ENCODE measurements at places on chromosomes 2 and 18. TPM values are rescaled to one million over a fixed set of nuclear protein-coding genes. Genes with fewer than 3 reads are reported as not detected.

DNA sequence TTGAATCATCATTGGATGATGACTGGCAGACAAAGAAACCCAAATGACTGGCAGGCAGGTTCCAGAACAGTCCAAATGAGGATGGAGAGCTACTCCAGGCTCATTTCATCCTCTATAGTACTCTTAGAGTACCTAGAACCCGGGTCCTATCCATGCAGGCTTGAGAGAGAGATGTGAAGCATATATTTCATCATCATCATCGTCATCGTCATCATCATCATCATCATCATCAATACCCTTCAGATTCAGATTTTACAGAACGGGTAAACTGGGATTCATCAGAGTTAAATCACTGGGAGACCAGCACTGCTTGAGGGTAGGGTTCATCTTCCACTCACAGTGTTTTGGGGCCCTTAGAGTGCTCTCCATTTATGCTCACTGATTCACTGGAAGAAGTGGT lies 52.3 kb downstream of the PAX8 start:
- H3K4me3 ChIP-seq = no peak overlapping the region
- peaks cover 2% of the 10 kb centered on the region for H3K36me3 ChIP-seq
- peaks cover 4% of the 10 kb centered on the region for H3K27me3 ChIP-seq
- no peak overlapping the region for H3K27ac ChIP-seq
- no peak for DNase-seq

DNA sequence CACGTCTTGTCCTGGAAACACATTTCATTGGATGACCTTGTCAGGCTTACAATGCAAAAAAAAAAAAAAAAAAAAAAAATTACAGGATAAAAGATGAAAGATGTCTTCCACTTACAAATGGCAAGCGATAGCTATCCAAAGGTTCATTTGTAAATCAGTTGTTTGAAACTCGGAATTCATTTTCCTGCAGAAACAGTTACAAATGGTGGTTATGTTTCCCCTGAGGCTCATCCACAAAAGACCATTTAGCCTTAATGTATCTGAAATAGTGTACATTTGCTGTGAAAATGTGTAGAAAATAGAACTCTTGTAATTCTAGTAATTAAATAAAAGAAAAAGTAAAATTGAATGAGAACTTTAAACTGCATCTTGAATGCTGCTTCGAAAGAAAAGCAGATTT lies 25.9 kb downstream of the DPP10 start:
- no peak for DNase-seq
- no peak overlapping the region for H3K27ac ChIP-seq
- H3K4me3 ChIP-seq = no peak overlapping the region
- no peaks in the 10 kb centered on the region for H3K27me3 ChIP-seq
- H3K36me3 ChIP-seq = no peaks in the 10 kb centered on the region

DNA sequence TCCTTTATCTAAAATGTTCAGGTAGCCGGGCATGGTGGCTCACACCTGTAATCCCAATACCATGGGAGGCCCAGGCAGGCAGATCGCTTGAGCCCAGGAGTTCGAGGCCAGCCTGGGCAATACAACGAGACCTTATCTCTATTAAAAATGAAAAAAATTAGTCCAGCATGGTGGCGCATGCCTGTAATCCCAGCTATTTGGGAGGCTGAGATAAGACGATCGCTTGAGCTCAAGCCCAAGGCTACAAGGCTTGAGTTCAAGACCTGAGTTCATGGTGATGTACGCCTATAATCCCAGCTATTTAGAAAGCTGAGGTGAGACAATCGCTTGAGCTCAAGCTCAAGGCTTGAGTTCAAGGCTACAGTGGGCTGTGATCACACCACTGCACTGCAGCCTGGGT lies 45.6 kb upstream of the GPR75 start:
- no peaks in the 10 kb centered on the region for H3K4me1 ChIP-seq
- no peak for DNase-seq
- no peak overlapping the region for H3K27ac ChIP-seq
- peaks cover 32% of the 10 kb centered on the region for H3K36me3 ChIP-seq

DNA sequence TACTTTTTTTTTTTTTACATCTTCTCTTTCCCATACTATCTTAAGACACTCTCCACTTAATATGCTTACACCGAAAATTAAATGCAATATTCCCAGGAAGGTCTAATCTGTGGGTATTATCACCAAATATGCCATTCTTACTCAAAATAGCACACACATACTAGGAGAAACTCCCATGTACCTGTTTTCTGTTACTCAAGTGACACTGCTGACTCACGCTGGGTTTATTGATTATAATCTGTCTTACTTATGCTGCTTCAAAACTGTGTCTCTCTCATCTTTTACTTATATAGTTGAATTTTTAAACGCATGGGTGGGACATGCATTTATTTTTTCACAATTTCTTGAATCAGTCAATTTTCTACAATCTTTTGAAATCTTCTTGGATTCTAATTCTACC lies 29.9 kb downstream of the MRPL19 start:
- no peak for DNase-seq
- H3K36me3 ChIP-seq = peaks cover 11% of the 10 kb centered on the region
- no peaks in the 10 kb centered on the region for H3K27me3 ChIP-seq
- no peak overlapping the region for H3K27ac ChIP-seq
- H3K4me1 ChIP-seq = peaks cover 6% of the 10 kb centered on the region
- no peak overlapping the region for H3K4me3 ChIP-seq

DNA sequence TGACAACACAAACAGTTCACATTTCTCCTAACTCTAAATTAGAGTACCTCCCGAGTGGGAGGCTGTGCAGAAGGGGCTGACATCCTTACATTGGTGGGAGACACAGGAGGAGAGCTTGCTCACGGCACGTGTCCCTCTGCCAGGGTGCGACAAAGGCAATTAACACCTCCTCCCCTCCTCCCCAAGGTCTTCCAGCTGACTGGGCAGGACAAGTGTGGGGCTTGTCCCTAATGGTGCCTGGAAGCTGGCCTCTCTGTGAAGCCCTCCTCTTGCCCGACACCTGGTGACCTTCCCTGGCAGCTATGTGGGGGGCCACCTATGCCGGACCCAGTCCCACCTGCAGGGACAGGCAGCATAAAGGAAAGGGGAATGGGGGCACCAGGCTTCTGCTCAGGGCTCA lies 57.0 kb downstream of the FAM168B start:
- peaks cover 3% of the 10 kb centered on the region for H3K36me3 ChIP-seq
- peaks cover 8% of the 10 kb centered on the region for H3K4me1 ChIP-seq
- no peak overlapping the region for H3K4me3 ChIP-seq
- H3K27me3 ChIP-seq = peaks cover 33% of the 10 kb centered on the region

- H3K4me3 ChIP-seq = no peak overlapping the region
- no peaks in the 10 kb centered on the region for H3K4me1 ChIP-seq
- no peak overlapping the region for H3K27ac ChIP-seq
- DNase-seq = no peak
These were observed 69.5 kb upstream of the HDAC4 start for GRCh38 chr2:239470151-239470900.

LHCGR gene
- not detected for total RNA-seq

CCDC141 gene
- 15.0 TPM for total RNA-seq

MPP4 gene
- total RNA-seq = not detected
